ENCODE measurements at places on chromosomes 5 and 9. TPM values are rescaled to one million over a fixed set of nuclear protein-coding genes. Genes with fewer than 3 reads are reported as not detected.

DNA sequence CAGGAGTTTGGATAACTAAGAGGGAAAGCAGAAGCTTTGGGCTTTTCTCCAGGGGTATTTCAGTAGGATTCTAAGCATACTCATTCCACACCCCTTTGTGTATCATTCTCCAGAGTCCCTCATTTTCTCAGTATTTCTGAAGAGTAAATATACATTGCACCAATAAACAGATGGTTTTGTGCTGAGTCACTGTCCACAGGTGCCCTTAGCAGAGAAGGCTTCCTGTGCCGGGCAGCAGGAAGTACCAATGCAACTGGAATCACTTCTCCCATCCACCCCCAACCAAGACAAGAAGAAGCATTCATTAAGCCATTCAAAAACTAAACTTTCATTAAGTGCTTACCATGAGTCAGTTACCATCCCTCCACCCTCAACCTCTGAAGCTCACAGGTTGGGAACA is 3.6 kb upstream of the CCNJL start:
- DNase-seq: peak; percentile 48

DNA sequence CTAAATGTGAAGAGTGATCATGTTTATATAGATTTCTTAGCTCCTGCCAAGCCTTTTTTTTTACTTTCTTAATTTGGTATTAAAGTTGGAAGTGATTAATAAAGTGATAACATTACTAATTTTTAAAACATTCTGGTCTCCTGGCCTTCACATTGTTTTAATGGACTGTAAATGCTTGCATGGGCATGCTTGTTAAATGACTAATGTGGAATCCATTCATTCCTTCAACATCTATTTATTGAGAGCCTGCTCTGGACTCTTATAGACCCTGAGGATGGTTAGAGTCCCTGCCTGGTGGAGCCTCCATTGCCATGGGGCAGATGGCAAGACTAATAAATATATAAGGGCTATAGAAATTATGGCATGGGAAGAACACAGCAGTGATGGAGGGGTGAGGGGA is 103.5 kb downstream of the NTRK2 start:
- DNase-seq: no peak

GRCh38 chr5:4375640-4376039 is 764.5 kb upstream of the ADAMTS16 start:
- DNase-seq: no peak

- DNase-seq: no peak
Observed at GRCh38 chr5:79975422-79975821, 15.6 kb downstream of the MTX3 start.

DNA sequence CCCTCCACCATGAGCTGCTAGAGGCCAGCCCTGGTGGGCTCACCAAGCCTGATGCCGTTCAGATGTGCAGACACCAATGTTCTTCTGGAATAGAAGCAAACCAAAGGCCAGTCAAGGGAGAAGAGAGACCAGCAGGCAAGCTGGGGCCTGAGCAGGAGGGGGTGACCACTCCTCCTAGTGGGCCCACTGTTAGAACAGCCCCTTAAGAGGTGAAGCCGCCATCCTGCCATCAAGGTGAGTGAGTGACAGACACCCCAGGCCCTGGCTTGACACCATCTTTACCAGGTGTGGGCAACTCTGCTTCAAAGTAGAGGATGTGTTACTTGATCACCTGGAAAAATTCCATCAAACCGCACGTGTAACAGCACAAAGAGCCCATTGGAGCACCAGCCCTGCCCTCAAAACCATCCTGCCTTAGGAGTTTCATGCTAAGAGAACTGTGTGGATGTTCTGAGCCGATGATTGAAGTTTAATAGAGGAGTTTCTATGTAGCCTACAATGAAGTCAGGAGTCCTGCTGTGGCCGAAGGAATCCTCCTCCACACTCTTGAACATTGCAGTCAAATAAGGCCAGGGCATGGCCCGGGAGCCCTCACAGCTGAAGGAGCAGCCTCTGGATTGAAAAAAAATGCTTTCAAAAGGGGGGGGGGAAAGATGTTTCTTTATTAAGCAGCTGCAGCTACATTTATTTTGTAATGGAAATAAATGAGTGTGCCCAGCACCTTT is 20.8 kb downstream of the AMBP start:
- DNase-seq: no peak

DNA sequence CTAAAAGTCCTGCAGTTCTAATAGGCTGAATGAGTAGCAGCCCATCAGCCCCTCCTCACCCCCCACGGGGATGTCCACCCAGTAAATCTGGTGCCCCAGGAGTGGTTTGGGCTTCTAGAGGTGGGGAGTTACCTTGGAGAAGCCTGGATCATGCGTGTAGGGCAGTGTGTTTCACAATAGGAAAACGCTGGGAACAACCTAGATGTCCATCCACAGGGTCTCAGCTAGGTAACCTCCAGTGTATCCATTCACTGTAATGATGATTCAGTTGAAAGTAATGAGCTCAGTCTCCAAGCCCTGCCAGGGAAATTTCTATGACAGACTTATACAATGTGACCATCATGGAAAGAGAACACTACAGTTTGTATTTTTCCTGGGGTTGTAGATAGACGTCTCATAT is 51.8 kb downstream of the NDST1 start:
- no peak for DNase-seq

- no peak for DNase-seq
Observed at GRCh38 chr5:82352146-82352791, 74.1 kb upstream of the RPS23 start.

DNA sequence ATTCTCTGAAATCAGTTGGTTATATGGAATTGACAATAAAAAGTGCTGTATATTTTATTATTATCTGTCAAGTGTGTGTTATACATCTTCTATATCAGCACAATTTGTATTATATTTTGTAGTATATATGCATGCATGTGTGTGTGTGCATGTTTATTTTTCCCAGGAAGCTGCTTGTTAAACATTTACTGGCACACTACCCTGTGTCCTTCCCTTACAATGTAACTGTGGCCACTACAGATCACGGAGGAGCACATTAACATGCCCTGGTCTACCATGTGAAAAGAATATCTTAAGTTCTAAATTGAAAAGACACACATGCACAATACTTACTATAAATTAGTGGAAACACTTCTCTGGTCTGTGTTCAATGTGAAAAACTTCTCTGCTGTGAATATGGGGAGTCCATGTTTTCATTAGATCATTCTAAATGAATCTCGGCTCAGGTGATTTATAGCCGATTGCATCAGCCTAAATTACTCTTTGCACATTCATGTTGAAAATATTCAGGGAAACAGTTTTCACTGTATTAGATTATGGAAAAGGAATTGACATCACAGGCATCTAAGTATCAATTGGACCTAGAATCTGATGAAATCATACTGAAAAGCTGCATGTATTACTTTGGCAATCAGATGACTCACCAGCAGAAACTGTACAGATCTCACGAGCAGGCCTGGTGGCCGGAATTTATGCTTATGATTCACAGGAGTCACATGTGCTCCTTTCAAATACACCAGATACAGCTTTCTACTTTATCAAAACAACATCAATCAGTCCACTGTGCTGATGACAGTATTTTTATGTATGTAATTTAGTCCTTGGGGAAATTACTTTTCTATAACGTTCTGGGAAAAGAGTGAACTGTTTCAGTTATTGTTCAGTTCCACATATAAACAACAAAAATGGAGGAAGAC is 39.4 kb downstream of the LURAP1L start:
- DNase-seq: peak; percentile 97

- DNase-seq: no peak
Observed at GRCh38 chr9:4640027-4640426, 22.1 kb upstream of the PLPP6 start.

GRCh38 chr5:158407824-158408195 is 548.9 kb upstream of the CLINT1 start:
- no peak for DNase-seq

GRCh38 chr5:4636378-4636777 is 503.8 kb upstream of the ADAMTS16 start:
- no peak for DNase-seq

DNA sequence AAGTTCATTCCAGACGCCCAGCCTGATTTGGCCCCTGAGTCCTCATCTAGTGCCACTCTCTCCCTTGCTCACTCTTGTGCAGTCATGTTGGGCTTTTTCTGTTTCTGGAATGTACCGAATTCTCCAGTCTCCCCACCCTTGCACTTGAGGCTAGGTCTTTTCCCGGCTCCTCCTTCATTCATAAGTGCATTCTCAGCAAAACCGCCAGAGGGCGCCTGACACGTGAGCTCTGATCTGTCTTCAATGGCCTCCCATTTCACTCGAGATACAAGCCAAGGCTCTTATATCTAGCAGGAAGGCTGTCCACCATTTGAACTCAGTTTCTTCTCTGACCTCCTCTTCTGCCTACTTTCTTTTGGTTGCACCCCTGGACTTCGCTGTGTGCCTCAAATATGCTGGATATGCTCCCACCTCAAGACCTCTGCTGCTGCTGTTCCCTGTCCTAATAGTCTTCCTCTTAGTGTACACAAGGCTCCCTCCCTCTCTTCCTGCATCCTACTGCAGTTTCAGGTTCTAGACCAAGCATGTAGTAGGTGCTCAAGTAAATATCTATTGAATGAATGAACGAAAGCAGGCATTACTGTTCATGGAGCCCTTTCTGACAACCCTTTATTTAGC is 568.1 kb upstream of the WWC1 start:
- peak; percentile 84 for DNase-seq

DNA sequence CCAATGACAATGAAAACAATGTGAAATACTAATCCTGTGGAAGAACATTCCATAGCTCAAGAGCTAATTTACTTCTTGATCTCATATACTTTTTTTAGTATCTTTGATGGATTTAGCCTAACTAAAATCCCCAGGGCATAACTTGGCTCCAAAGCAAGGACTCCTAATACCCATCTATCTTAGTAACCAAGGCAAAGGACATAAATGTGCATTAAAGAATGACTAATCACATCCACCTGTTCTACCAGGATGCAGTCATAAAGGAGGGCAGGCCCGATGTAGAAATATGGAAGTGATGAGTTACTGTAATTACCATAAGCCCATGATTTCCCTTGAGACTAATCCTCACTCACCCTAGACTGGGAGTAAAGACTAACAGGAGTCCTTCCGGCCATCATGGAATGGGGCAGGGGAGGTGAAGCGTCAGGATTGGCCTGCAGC is 56.9 kb downstream of the KIF24 start:
- DNase-seq: peak; percentile 87

DNA sequence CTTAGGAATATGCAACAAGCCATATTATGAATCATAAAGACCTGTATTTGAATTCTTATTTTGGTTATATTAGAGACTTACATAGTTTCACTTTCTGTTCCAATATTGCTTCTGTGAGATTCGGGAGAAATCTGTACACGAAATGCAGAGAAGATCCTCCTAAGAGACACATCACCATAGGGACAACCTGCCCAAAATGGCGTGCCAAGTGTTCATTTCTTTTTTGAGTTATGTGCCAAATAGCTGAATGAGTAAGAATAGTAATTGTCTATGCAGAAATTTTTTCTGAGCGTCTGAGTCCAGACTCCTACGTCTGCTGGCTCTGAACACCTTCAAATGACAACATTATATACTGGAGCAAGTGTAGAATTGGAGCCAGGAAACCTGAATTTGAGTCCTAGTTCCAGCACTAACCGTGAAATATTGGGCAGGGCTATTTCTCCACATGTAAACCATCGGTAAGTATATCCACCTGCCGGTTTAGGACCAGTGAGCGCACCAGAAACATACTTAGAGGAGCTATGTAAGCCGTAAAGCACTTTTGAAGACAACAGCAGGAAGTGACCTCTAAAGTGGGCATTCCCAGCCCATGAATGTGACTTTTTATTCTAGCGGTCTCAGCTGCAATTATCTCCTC is 163.9 kb upstream of the DMRT1 start:
- DNase-seq: no peak

- peak; percentile 26 for DNase-seq
Observed at GRCh38 chr5:128413356-128413755, 124.7 kb downstream of the FBN2 start.

- DNase-seq: peak; percentile 5
Observed at GRCh38 chr5:175590471-175590881, 67.4 kb upstream of the HRH2 start.

DNA sequence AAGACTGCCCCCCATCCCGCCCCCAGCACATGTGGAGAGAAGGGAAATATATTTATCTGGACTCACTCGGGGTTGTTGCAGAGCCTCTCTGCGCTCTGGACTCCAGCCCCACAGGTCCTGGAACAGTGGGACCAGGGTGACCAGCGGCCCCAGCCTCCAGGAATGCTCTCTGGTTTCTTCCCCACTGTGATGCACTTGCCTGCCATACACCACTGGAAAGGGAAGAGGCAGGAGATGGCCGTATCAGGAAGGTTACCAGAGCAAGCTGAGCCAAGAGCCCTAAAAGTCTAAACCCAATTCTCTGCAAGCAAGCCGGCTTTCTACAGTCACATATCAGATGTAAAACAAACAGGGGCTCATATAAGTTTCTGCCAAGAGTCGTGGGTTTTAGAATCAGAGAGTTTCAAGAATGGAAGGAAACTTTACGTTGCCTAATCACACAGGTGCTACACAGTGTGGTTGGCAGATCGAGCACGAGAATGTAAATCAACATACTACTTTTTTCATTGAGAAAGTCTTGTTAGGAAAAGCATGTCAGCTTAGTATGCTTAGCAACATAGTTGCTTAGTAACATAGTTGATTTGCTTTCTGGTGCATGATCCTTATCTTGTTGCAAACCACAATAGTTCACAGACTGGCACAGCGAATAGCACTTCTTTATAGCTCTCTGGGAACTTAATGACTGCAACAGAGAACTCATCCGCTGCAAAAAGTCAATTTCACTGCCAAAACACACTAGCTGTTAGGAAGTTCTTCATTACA is 201.2 kb downstream of the TARS1 start:
- DNase-seq: peak; percentile 20

DNA sequence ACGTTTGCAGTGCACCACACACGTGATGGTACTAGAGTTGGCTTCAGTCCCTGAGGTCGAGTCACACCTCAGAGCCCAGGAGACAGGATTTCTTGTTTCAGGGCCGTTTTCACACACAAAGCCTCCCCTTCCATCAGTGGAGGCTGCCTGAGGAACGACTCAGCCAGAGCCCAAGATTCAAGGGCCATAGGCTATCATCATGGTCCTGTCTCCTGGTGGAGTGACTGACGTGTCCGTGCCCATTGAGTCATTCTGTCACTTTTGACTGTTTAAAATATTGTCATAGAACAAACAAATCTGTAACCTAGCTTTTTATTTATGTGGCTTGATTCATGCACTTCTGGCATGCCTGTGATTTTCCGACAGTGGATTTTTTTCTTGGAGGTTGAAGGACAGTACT is 28.3 kb downstream of the CAMK2A start:
- no peak for DNase-seq

The GMCL2 gene
- not detected for total RNA-seq

The FCN2 gene
- total RNA-seq: not detected

The GLDC gene
- 2.1 TPM for total RNA-seq

The SLC36A3 gene
- total RNA-seq: not detected

The IL11RA gene
- total RNA-seq: 19.9 TPM

The SPATA6L gene
- total RNA-seq: 0.19 TPM

The FAM78A gene
- 1.7 TPM for total RNA-seq

The POU5F2 gene
- 0.29 TPM for total RNA-seq

Measured in LHCN-M2 (cell line).